ENCODE measurements at places on chromosomes 2 and 18. TPM values are rescaled to one million over a fixed set of nuclear protein-coding genes. Genes with fewer than 3 reads are reported as not detected.
A peak's percentile ranks its signal among the peaks of the same experiment; 100 is the strongest.

- DNase-seq: peak; percentile 46
These were observed 240.9 kb downstream of the PRKCE start for GRCh38 chr2:45892425-45892745.

DNA sequence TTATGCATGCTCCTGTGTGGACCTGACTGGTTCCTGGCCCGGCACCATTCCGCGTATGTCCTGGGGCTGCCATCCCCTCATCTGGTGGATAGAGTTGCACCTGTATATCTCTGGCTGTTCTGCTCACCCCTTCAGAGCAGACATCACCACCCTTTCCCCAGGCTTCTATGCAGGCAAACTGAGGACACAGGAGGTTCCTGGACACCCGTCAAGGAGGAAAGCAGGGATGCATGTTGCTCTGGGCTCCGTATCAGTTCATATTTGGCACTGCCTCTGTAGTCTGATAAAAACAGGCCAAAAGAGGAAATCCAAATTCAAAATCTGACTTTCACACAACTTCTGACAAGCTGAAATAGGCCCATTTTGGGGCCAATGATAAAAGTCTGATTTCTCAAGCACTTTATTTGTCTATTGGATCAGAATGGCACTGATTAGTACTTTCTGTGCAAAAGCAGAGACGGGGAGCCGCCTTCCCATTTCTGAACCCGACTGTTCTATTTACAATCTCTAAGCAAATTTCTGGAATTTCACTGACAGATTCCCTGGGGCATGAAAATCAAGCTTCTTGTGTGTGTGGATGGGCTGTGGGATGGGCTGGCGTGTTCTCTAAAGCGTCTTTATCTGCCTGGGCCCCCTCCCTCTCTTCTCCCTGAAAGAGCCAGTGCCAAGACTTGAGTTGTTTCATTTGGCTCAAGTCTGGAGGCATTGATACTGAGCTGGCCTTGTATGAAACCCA, 96.9 kb downstream of the SETBP1 start:
- DNase-seq: no peak

DNA sequence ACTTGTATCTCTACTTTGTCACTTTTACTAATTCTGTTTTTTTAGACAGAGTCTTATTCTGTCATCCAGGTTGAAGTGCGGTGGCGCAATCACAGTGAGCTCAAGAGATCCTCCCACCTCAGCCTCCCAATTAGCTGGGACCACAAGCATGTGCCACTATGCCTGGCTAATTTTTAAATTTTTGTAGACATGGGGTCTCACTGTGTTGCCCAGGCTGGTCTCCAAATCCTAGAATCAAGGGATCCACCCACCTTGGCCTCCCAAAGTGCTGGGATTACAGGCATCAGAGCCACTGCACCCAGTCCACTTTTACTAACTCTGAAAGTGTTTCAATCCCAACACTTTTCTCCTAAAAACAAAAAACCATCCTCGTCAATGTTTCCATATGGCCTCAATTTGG, 94.9 kb downstream of the MALT1 start:
- DNase-seq: no peak

- no peak for DNase-seq
These were observed 8.9 kb downstream of the ZFP36L2 start for GRCh38 chr2:43217228-43218154.

- DNase-seq: peak; percentile 2
These were observed 185.5 kb downstream of the NOL4 start for GRCh38 chr18:34039201-34039600.

- DNase-seq: no peak
These were observed 565.5 kb upstream of the CHAC2 start for GRCh38 chr2:53202063-53202462.

DNA sequence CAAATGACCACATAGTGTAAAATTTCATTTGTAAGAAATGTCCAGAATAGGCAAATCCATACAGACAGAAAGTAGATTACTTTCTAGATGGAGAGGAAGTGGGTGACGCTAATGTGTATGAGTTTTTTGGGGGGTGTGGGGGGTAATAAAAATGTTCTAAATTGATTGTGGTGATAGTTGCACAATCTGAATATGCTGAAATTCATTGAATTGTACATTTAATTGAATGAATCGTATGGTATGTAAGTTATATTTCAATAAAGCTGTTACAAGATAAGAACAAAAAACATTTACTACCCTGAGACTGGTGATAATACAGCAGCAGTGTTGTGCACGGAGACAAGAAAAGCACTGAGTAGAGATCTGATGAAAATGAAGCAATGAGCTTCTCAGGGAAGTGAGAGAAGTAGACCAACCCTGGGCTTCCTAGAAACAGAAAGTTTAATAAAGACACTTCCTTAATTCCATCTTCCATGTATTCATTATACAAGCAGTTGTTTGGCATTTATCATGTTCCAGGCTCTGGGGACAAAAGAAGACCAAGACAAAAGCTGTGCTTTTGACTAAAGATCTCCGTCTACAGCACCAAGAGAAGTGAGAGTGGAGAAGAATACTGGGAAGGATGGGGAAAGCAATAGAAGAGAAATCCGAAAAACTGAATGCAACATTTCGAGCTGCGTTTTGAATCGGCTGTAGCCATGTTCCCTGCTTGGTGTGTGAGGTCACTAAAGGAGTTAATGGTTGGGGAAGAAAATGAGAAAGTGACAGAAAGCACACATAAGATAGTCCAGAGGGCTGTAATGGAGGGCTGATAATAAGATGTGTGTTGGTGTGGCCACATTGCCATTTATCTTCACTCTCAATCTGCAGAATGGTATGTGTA, 1.8 kb upstream of the PDE11A start:
- DNase-seq: no peak

GRCh38 chr2:42249284-42249683, 80.1 kb downstream of the EML4 start:
- DNase-seq: no peak

DOCK10 gene
- total RNA-seq: 66.9 TPM

GRCh38 chr2:20220806-20221554, 4.0 kb downstream of the SDC1 start:
- no peak for DNase-seq

- DNase-seq: no peak
These were observed 1114.6 kb upstream of the KLHL29 start for GRCh38 chr2:22270341-22270740.

DNA sequence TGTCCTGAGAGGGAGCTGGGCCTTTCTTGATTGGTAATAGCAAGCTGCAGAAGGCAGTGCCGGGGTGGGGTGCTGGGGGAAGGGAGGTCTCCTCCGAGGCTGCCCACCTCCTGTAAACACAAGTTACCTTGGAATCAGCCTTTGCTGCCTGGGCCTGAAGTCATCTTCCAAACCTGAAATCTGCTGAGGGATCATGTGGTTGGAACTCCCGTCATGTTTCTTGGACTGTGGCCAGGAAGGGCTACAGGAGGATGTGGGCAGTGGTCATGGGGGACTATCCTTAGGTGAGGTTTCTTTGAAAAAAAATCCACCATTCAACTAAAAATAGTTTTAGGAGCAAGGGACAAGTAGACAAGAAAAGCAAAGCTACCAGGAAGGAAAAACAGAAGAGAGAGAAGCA, 74.2 kb downstream of the CDK15 start:
- DNase-seq: no peak

SCYGR4 gene
- total RNA-seq: not detected

SCN7A gene
- total RNA-seq: 10.2 TPM

- peak; percentile 43 for DNase-seq
These were observed 208.8 kb downstream of the CCDC178 start for GRCh38 chr18:33231474-33232317.

DNA sequence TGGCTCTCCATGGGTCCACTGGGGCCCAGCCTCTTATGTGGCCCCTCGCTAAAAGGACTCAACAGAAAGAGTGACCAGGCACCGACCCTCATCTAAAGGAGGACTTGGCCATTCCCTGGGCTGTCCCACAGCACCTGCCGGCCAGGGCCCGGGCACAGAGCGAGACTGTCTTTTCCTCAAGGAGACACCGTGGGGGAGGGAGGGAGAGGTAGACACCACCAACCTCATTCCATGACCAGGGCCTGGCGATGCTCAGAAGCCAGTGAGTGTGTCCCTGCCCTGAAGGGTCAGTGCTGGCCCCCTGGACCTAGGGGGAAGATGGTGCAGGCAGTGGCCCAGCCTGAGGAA, 39.8 kb upstream of the ALPP start:
- no peak for DNase-seq

LIMS4 gene
- total RNA-seq: 0.71 TPM

GLI2 gene
- 1.8 TPM for total RNA-seq

DNA sequence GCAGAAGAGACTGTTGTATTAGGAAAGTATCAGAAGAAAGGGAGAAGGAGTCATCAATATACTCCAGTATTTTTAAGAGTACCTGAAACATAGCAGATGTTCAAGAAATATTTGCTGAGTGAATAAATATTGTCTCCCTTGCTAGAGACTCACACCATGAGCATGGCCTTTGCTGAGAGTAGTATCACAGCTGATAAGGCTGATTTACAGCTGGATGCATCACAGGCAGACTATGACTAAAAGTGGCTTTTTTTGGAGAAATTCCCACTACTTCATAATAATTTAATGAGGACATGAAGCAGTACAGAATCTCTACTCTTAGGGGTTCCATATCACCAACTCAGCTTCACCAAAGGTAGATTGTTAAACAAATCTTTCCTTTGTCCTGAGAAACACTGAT, 373.3 kb downstream of the RBM43 start:
- DNase-seq: no peak

- DNase-seq: no peak
These were observed 30.6 kb downstream of the GPR45 start for GRCh38 chr2:105272176-105272575.

MOB4 gene
- 36.7 TPM for total RNA-seq

DNA sequence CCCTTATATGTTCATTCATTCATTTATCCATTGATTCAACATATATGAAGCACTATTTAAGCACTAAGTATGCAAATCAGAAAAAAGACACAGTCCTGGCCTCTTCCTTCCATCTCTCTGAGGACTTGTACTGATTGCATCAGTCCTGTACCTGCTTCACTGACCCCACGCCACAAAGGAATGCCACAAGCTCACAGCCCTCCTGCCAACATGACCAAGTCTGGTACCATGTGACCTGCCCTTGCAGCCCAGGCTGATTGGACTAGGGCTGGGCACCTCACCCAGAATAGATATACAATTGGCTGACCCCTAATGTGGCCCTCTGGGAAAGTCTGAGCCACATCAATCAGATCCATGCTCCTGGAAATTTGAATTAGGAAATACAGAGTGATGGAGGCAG, 196.6 kb downstream of the AGPS start:
- no peak for DNase-seq

- DNase-seq: no peak
These were observed 12.1 kb upstream of the COPS8 start for GRCh38 chr2:237073552-237073951.

CHRNA1 gene
- total RNA-seq: 2.2 TPM

DNA sequence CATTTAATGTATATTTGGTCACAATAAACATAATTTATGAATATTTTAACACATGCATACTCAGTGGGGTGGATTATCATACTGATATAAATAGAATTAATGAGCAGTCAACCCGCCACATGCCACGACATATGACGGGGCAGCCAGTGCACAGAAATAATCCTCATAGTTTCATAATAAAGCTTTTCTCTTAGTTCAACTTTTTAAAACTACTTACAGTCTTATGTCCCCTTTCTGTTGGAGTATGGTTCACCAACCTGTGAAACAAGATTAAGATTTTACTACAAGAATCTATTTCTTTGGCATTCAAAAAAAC, 75.6 kb upstream of the ETAA1 start:
- DNase-seq: no peak

ANKRD29 gene
- total RNA-seq: 3.4 TPM

VWC2L gene
- not detected for total RNA-seq

- DNase-seq: no peak
These were observed 112.0 kb downstream of the VIT start for GRCh38 chr2:36808386-36809068.

TUBB8B gene
- 0.14 TPM for total RNA-seq

DNA sequence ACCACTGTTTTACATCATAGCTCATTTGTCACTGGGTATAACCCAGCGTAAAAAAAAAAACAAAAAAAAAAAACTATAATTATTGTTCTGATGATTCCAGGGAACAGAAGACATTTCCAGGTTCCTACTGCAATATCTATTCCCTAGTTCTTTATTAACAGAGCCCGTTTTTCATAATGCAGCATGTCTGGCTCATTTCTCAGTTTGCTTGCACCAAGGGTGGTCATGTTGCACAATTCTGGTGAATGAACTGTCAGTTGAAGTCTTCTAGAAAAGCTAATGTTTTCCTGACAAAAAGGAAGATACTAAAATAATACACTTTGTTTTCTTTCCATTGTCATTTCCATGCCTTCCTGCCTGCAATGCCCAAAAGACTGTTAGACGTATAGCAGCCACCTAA, 180.1 kb downstream of the RDH14 start:
- DNase-seq: no peak

NAT8 gene
- not detected for total RNA-seq

DNA sequence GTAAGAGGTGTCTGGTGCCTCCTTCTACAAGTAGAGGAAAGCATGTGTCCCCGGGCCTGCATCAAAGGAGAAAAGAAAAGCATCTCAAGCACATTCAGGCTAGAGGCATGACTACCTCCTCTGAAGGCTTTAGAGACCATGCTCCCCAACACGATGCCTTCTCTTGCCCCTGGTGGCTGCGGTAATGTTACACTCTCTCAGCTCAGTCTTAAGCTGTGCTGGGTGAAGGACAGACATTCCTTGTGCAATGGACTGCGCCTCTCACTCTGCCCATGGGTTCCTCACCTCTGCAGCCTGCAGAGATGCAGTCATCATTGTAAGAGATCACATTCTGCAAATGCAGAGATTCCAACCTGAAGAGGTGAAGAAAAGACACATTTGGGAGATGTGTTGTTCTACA, 148.2 kb upstream of the HNRNPA3 start:
- no peak for DNase-seq

DNA sequence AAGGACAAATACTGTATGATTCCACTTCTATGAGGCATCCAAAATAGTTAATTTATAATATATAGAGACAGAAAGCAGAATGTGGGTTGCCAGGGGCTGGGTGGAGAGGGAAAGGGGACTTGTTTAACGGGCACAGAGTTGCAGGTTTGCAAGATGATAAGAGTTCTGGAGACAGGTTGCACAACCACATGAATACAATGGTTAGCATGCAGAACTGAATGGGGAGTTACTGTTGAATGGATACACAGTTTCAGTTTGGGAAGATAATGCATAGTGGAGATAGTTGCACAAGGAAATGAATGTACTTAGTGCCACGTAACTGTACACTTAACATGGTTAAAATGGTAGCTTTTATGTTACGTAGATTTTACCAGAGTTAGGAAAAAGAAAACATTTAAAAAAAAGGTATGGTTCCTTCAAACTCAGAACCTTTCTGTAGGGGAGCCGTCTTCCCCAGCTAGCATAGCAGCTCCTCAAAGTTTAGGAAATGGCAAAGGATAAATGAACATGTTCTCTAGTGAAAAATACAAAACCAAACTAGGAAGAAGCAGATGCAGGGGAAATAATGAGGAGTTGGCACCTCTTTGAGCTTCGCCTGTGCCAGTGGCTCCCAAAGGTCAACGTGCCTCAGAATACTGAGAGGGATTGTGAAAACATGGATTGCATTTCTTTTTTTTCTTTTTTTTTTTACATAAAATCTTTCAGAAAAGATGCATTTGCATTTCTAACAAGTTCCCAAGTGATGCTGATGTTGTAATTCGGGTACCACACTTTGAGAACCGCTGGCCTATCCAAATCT, 95.2 kb downstream of the ZCCHC2 start:
- no peak for DNase-seq

GRCh38 chr18:63054901-63055584, 264.5 kb downstream of the BCL2 start:
- no peak for DNase-seq

REG1A gene
- 0.14 TPM for total RNA-seq

LYPD1 gene
- 5.1 TPM for total RNA-seq
